ENCODE measurements at places on chromosomes 13 and 19.
A peak's percentile ranks its signal among the peaks of the same experiment; 100 is the strongest.

- DNase-seq: no peak
These were observed 533 bp downstream of the DKKL1 start for GRCh38 chr19:49364083-49364737.

GRCh38 chr13:48906200-48906599, 69.5 kb upstream of the FNDC3A start:
- no peak for DNase-seq

DNA sequence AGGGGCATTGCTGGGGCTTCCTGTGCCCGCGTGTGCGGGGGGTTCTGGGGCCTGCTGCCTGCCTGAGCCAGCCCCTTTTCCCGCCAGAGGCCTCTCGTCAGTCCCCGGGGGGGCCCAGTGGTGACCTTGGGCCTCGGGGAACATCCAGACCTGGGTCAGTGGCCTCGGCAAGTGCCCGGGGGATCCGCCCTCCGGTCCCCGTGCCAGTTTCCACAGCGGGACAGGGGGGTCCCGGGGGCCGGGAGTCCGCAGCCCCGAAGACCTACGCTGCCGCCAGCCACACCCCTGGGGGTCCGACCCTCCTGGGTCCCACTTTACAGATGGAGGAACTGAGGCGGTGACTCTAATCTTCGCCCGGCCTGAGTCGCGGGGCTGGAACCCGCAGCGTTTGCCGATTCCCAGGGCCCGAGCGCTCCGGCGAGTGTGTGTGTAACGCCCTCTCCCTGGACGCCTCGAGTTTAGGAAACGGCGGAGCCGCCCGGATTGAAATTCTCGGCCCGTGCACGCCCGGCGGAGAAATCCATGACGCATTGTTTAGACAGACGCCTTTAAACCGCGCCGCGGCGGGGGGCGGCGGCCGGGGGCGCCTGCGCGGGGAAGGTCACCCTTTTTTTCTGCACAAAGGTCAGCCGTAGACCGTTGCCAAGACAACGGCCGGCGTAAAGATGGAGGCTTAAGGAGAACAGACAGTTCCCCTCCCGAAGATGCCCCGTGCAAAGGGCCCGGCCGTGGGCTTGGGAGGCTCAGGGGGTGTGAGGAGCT, 39.3 kb downstream of the EFNA2 start:
- peak; percentile 71 for DNase-seq

GRCh38 chr13:96730676-96731075, 263.6 kb downstream of the OXGR1 start:
- DNase-seq: no peak

GRCh38 chr13:97936036-97936435, 17.4 kb upstream of the IPO5 start:
- DNase-seq: no peak

- DNase-seq: peak; percentile 90
These were observed 24.8 kb downstream of the ZNF473 start for GRCh38 chr19:50050406-50051227.

- no peak for DNase-seq
These were observed 135.0 kb downstream of the IER2 start for GRCh38 chr19:13284929-13285928.

GRCh38 chr13:21579754-21580316, 24.1 kb downstream of the MICU2 start:
- no peak for DNase-seq

- DNase-seq: no peak
These were observed 10.0 kb downstream of the NKPD1 start for GRCh38 chr19:45150751-45151281.
